ENCODE measurements at places on chromosomes 5 and 9.

DNA sequence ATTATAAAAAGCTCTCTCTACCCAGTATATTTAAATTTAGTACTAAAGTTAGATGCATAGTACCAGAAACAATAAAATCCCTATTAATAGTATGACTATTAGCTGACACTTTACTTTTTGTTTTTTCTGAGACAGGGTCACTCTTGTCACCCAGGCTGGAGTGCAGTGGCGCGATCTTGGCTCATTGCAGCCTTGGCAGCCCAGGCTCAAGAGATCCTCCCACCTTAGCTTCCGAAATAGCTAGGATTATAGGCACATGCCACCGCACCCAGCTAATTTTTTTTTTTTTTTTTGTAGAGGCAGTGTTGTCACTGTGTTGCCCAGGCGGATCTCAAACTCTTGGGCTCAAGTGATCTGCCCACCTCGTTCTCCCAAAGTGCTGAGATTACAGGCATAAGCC, 8.0 kb downstream of the CCNG1 start:
- DNase-seq = no peak

GRCh38 chr5:163718272-163718671, 212.9 kb downstream of the MAT2B start:
- peak; percentile 25 for DNase-seq

GRCh38 chr9:28887188-28887884, 1314.1 kb upstream of the C9orf72 start:
- DNase-seq = peak; percentile 93

GRCh38 chr9:112115970-112116753, 58.9 kb downstream of the SUSD1 start:
- DNase-seq = no peak

DNA sequence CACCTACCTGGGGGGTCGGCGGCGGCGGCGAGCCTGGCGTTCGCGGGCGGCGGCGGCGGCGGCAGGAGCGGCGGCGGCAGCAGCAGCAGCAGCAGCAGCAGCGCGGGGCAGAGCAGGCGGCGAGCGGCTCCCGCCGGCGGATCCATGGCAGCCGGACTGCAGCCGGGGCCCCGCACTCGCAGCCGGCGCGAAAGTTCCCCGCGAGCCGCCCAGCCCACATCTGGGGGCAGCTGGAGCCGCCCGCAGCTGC, 153 bp downstream of the ADAMTS2 start:
- DNase-seq = no peak

GRCh38 chr9:129355631-129356030, 177.6 kb upstream of the IER5L start:
- DNase-seq = no peak

GRCh38 chr5:62182802-62183201, 123.2 kb upstream of the KIF2A start:
- no peak for DNase-seq

- DNase-seq = no peak
Observed at GRCh38 chr5:132195727-132196126, 31.9 kb downstream of the P4HA2 start.

- no peak for DNase-seq
Observed at GRCh38 chr5:31328040-31328733, 134.7 kb downstream of the CDH6 start.

GRCh38 chr5:165232509-165233028, 1727.2 kb downstream of the MAT2B start:
- DNase-seq = no peak

- DNase-seq = no peak
Observed at GRCh38 chr9:15140051-15140450, 167.0 kb downstream of the TTC39B start.

GRCh38 chr5:2188137-2188536, 305.4 kb upstream of the IRX4 start:
- no peak for DNase-seq

GRCh38 chr5:9188131-9188530, 357.7 kb downstream of the SEMA5A start:
- DNase-seq = peak; percentile 63

GRCh38 chr5:181222630-181223057, 437 bp upstream of the TRIM41 start:
- no peak for DNase-seq

- DNase-seq = no peak
Observed at GRCh38 chr5:136226401-136226800, 33.4 kb upstream of the SMIM32 start.

- DNase-seq = no peak
Observed at GRCh38 chr5:34012791-34013190, 4.9 kb upstream of the AMACR start.

- DNase-seq = no peak
Observed at GRCh38 chr9:32533816-32534215, 7.8 kb upstream of the RIGI start.

- no peak for DNase-seq
Observed at GRCh38 chr9:37540634-37541033, 35.5 kb downstream of the FBXO10 start.

- DNase-seq = peak; percentile 19
Observed at GRCh38 chr5:149399775-149400174, 20.7 kb upstream of the IL17B start.

DNA sequence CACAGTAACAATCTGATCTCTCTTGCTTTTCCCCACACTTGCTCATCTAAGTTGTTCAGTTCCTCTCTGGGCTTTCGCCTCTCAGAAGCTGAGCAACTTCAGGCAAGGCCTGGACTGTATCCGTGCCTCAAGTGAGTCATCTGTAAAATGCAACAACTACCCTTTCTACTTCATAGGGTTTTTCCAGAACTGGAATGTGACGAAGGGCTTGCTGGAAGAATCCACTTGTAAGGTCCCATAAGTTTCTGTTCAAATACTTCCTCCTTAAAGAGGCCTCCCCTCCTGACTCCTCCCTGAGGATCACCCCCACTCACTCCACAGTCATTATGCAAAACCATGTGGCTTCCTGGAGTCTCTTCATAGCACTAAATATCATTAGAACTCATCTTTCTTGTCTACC, 17.5 kb upstream of the INSYN2B start:
- peak; percentile 49 for DNase-seq

- no peak for DNase-seq
Observed at GRCh38 chr9:133945314-133945975, 46.7 kb downstream of the VAV2 start.

GRCh38 chr9:133752739-133753446, 14.7 kb upstream of the SARDH start:
- no peak for DNase-seq

DNA sequence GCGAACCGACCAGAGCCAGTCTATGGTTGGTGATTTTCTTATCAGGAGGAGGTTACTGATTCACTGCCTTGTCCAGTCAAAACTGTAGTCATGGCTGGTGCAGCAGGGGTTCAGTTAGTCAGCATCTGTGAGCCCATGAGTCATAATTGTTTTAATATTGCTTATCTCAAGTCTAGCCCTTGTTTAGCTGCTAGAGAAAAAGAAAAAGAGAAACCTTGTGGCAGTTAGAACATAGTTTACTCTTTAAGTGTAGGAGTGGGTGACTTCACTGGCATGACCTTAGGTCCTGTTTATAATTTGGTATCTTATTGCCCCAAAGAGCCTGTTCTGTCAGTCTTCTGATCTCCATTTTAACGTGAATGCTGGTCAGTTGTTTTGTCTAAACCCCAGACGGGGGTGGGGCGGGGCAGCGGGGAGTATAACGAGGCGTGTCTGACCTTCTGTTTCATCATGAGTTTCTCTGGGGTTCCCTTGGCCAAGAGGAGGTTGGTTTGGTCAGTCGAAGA, 76.9 kb upstream of the NFIL3 start:
- peak; percentile 92 for DNase-seq

- no peak for DNase-seq
Observed at GRCh38 chr5:991472-992267, 16.9 kb upstream of the NKD2 start.

DNA sequence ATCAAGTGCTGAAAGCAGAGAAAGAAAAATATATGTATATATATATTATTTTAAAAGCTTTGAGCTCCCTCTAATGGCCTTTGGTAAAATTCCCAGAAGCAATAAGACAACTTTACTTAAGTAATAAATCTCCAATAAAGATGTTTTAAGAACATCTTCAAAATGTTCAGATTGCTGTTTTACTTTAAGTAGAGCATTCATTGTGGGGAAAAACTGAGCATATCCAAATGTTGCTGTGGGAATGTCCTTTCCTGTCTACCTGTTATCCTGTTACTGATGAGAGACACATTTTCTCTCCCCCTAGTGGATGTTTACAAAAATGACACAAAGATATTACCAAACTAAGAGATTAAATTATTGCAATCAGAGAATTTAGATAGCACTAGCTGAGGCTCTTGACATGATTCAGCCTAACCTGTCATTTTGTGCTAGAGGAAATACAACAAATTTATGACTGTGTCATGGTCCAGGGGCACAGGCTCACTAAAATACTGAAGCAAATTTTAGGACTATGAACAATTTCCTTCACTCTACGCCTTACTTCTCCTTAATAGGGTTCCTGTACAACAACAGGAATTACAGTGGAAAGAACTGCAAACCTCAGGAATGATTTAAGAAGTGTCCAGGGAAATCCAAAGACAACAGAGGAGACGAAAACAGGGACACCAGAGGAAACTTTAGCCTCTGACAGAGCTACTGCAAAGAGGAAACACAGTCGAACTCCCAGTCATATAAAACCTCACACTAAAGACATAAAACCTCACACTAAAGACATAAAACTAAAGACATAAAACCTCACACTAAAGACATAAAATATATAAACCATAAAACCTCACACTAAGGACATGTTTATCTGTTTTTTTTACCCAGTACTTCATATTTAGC, 24.3 kb upstream of the PRRC1 start:
- DNase-seq = peak; percentile 53

- no peak for DNase-seq
Observed at GRCh38 chr5:19208397-19208796, 779.6 kb downstream of the CDH18 start.

DNA sequence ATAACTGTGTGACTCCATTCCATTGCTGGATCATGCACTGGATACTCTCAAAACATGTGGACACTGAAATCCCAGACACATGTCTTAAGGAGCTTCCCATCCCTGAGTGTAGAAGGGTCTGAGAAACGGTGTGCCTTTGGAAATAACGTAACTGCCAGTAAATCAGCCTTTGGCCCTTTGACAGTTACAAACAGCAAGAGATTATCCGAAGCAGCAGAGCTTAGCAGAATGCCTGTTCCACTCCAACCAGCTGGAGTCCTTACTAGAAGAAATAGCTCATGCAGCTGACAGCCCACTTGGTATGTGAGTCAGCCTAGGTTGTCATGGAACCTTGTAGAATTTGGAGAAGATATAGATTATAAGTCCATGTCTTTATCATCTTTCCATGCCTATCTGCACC, 7.0 kb downstream of the TMEM252 start:
- no peak for DNase-seq

DNA sequence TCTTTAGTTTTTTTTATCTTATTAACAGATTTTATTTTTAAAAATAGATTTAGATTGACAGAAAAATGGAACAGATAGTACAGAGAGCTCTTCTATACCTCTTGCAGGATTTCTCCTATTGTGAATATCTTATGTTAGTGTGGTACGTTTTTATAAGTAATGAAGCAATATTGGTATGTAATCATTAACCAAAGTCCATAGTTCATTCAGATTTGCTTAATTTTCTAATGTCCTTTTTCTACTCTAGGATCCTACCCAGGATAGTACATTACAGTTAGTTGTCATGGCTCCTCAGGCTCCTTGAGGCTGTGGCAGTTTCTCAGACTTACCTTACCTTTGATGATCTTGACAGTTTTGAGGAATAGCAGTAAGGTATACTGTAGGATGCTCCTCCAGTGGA, 30.4 kb downstream of the PPP2R2B start:
- no peak for DNase-seq

GRCh38 chr5:96196890-96197289, 235.2 kb upstream of the ELL2 start:
- no peak for DNase-seq

DNA sequence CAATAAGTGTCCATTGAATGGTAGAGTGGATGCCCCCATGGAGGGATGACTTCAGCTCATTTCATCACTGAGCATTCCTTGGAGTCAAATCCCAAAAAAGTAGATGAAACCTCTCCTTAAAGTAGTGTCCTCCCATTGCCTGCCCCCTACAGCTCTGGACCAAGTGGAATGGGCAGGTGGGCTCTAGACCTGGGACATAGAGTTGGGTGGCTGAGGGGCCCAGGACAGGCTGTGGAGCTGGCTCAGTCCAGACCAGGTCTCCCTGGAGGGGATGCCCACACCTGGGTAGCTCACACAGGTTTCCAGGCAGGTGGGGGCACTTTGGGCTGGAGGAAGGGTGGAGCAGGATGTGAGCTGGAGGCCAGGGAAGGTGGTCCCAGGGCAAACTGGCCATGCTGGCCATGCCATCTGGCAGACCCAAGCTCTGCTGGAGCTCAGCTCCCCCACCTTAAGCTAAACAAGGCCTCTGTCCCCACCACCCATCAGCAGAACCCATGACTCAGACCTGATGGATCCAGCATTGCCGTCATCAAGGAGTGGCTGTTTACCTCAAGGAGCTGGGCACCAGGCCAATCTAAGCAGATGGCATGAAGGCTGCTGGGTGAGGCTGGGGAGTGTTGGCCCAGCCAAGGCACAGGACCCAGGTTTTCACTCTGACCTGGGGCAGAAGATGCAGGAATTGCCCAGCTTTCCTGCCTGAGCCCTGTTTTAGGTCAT, 6.2 kb upstream of the SPINK4 start:
- DNase-seq = peak; percentile 99

DNA sequence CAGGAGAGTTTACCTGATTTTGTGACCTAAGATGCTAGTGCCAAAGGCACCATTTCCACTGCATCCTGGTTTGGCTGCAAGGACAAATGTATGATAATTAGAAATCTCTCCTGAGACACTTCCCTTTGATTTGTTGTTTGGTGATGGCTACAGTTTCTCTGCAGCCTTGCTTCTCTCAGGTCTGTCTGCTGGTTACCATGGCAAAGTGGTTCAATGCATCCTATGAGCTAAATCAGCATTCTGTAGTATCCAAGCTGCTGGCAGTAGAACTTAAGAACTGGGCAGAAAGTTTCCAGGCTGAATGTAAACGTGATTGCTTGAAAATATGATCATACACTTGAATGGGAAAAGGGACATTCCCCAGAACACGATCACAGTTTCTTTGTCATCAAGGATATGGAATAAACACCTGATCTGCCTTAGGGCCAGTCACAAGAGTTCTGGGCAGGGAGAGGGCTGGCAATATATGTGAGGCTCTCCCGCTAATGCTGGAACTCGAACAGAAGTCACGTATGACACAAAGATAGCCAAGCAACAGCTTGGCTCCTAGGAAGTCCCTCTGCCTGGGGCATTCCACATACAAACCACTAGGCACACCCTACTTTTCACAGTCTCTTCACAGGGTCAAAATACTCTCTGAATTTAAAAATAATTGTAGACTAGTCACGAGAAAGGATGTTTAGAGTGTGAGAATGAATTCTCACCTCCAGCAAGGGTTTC, 138.1 kb upstream of the GRAMD2B start:
- no peak for DNase-seq

- DNase-seq = peak; percentile 18
Observed at GRCh38 chr9:20838218-20838617, 154.2 kb downstream of the FOCAD start.

DNA sequence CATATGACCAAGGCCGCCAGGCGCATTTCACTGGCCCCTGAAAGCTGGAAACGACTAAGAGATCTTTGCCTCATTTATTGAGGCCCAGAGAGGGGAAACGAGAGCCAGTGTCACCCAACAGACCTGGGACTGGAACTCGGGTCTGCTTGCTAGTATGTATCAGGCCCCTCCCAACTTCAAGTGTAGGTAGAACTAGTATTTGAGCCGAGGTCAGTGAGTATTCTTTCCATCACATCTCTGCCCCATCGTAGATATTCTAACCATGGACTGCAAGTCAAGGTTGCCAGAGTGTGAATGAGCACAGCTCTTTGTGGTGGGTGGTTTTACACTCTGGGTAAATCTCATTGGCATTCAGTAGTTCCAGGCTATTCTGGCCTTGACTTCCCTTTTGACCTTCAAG, 42.2 kb downstream of the GPR107 start:
- no peak for DNase-seq

- no peak for DNase-seq
Observed at GRCh38 chr9:37948417-37948980, 44.6 kb upstream of the SLC25A51 start.
